ENCODE measurements at places on chromosomes 13 and 19.

- DNase-seq, result no peak
Observed at GRCh38 chr13:111961236-111961635, 105.7 kb upstream of the SOX1 start.

- DNase-seq, result no peak
Observed at GRCh38 chr13:104485571-104485970, 1419.4 kb upstream of the SLC10A2 start.

- no peak for DNase-seq
Observed at GRCh38 chr13:42551611-42552010, 22.3 kb upstream of the TNFSF11 start.

- no peak for DNase-seq
Observed at GRCh38 chr13:82766732-82767321, 1115.4 kb downstream of the SLITRK1 start.

DNA sequence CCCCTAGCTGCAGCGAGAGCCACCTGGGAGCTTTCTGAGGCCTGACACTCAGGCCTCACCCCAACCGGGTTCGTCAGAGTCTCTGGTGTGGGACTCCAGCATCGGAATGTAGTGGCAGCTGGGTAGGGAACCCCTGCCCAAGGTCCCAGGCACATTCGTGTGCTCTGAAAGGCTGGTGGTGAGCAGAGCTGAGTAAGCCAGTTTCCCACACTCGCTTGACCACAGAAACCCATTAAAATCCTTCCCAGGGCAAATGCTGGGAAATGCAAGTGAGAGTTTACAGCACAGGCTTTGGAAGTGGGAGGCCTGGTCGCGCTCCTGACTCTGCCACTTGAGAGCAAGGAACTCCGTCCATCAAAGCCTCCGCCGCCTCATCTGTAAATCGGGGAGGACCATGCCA lies 4.2 kb downstream of the TRAPPC6A start:
- no peak for DNase-seq

DNA sequence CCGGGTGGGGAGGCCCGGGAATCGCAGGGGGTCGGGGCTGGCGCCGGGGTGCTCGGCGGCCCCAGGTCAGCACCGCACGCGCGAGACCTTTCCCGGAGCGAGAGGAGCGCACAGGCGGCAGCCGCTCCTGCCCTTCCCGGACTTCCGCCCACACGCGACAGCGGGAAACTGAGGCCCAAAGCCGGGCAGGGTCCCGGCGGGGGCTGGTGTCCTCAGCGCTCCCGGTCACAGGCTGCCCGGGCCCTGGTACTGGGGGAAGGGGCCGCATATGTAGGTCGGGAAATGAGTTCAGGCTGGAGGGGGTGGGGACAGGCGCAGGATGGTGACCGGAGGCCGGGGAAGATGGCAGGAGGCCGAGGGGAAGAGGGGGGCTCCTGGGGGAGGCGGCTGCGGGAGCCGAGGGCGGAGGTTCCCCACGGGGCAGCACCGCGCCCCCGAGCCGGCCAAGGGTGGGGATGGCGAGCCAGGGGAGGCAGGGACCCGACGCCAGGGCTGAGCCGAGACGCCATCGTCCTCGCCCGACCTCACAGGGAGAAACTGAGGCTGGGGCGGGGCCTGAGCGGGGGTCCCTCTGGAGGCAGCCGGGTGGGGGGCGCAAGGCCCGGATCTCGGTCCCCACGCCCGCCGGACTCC lies 662 bp downstream of the CBARP start:
- no peak for DNase-seq

DNA sequence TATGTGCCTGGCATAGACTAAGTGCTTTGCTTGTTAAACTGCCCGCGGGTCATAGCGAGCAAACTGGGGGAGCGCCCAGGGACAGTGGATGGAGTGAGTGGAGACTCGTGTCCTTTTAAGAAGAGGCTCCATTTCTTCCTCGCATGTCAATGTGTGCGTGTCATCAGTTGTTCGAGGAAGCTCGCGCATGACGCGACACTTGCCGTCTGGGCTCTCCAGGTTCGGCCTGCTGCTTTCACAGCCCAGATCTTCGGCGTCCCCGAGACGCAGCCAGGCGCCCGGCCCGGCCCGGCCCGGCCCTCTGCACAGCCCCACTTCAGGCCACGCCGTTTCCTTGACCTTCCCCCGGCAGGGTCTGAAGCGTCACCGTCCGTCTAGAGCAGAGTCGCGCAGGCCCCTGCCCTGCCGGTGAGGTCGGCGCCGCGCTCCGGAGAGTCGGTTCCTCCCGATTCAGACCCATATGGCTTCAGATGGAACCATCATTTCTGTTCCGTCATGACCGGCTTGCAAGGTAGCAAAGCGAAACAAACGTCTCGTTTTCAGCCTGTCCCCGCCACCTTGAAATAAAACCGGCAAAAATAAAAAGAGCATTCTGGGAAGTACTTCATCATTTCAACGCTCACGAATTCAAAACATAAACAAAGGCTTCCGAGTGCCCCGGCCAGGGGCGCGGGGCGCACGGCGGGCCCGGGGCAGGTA lies 599 bp upstream of the ARHGEF7 start:
- no peak for DNase-seq

Data from stimulated activated CD4-positive, alpha-beta T cell treated with anti-CD3 and anti-CD28 coated beads, Interleukin-1b, Interleukin-23, amount 100 ng/mL, for 1 hour (primary cell).